ENCODE measurements at places on chromosomes 12 and 14.

GRCh38 chr14:69715725-69716477 is 51.0 kb upstream of the SRSF5 start:
- no peak for DNase-seq

DNA sequence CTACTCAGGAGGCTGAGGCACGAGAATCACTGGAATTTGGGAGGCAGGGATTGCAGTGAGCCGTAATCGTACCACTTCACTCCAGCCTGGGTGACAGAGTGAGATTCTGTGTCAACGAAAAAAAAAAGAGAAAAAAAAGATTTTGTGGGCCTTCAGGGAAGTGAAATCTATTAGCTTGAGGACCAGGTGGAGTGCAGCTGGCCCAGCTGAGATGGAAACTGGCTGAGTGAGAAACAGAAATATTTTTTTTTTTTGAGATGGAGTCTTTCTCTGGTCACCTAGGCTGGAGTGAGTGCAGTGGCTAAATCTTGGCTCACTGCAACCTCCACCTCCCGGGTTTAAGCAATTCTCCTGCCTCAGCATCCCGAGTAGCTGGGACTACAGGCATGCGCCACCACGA is 2.3 kb upstream of the CLEC4C start:
- DNase-seq = no peak

DNA sequence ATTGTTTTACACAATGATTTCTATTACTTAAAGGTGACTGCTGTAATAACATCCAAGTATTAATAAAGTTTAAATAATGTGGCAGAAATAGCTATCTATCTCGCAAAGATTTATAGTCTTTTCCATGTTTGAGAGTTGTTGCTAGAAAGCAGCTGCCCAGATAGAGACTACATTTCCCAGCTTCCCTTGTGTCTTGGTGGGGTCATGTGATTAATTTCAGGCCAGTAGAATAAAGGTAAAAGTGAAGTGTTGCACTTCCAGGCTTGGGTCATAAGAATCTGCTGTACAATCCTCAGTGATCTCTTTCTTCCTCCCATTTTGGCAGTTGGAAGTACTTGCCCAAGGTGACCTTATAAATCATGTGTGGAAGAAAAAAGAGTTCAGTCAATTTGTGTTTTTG is 449.7 kb upstream of the USP15 start:
- no peak for DNase-seq

- no peak for DNase-seq
Observed at GRCh38 chr12:93476555-93476954, 9.2 kb downstream of the MRPL42 start.

DNA sequence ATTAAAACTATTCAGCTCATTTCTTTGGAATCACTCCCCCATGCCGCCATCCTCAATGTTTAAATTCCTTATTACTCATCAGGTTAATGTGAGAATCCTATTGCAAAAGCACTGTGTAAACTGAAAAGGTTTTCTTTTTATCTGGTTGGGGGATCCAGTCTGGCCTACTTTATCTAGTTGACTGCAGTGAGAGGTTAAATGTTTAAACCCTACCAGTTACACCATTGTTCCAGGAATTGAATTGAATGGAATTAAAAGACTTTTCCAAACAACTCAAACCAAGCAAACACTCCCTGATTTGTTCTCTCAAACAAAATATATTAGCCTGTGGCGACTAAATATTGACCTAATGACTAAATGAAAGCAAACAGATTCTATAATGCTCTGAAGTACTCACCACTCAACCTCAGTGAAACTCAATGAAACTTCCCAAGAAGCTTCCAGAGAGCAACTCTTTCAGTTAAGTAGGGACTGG is 100.5 kb downstream of the VEZT start:
- DNase-seq = peak; percentile 34

DNA sequence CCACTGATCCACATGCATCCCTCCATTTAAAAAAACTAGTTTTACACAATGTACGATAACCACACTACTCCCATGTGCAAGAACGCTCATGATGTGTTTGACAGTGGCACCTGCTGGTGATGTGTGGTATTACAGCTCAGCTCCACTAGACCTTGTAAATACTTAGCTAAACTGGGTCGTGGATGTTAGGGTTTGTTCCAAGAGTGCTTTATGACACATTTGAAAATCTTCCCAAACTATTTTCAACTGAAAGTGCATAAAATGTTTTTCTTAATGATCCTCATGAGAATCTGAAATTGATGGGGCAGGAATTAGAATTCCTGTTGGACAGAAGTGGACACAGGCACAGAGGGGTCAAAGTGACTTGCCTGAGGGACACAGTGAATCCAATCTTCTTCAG is 99.2 kb downstream of the SCARB1 start:
- DNase-seq = no peak

GRCh38 chr12:91133871-91134270 is 22.6 kb upstream of the LUM start:
- DNase-seq = no peak

DNA sequence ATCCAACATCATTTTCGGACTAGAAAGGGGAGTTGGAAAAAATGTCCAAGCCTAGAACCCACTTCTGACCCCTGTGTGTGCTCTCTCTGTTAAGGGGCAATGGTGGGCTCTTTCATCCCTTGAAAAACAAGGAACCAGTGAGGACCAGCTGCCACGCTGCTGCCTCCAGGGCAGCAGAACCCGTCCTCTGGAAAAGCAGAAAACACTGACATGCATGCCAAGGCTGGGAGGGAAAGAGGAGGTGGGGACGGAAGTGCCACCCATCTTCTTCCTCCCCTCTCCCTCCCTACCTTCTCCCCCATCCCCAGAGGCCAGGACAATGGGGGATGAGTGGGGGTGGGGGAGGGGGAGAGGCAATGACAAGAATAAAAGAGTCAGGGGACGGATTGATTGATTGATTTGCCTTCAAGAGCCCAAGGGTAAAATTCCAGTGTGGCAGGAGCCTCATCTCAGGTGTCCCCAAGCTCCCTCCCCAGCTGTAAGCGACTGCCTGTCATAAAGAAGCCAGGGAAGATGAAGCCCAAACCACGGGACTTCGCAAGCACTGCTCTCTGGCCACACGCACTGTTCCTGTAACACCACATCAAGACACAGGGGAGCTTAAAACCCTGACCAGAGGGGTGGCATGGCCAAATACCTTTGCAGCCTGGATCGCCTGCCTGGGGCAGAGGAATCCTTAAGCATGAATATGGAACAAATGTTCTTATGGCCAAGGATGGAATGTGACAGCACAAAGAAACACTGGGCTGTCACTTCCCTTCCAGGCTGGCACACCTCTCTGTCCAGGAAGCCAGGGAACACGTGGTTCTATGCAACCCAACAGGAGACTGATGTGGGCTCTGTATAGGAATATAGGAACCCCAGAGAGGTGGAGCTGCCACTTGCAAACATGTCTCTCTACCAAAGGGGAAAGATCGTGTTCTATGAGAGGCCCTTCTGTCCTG is 38.9 kb upstream of the BDKRB2 start:
- no peak for DNase-seq

DNA sequence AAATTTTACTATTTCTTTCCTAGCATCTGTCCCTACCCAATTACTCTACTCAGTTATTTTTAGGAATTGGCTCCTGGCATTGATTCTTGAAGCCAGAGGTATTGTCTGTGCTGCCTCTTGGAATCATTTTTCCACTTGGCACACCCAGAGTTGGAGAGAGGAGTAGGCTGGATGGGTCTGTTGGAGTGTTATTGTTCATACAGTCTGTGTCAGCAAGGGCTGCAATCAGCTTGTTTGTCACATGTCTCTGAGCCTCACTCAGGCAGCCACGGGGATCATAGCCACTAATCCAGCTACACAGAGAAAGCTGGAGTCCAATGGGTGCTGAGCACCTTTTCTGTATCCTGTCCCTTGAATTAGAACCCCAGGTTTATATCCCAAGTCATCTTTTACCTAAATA is 176.0 kb upstream of the DYRK2 start:
- no peak for DNase-seq

DNA sequence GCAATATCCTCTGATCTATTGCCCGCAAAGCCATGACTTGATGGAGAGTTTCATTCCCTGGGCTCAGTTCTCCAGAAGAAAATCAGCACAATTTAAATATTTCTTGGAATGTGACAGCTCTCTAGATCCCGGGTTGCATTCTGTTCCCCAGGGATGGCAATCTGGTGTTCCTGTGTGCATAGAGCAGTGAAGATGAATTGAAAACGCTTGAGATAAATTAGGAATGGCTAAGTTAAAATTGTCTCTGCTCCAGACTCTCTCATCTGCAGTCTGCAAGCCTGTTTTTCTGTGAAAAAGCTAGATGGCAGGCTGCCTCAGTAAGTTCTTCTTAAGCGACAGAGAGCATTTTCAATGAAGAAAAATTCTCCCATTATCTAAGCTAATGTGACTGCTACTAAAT is 582.5 kb upstream of the MGAT4C start:
- no peak for DNase-seq

DNA sequence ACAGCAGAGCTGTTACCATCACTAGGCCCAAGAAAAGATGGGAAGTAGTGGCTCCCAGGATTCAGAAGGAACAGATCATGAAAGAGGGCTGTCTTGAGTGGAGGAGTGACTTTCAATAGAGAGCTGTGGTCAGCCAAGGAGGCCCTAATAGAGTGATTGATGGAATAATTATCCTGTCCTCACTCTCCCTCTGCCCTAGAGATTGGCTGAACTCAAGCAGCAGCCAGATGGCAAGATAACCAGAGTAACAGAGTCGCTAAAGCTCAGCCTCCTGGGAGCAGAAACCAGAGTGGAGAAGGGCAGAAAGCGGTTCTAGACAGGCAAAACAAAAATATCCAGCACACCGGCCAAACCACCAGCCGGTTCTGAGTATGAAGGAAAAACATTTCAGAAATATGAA is 23.1 kb downstream of the GMFB start:
- no peak for DNase-seq

GRCh38 chr12:56031987-56032386 is 9.7 kb upstream of the RPS26 start:
- DNase-seq = no peak

GRCh38 chr14:94001016-94001415 is 3.9 kb downstream of the CCDC197 start:
- no peak for DNase-seq

GRCh38 chr12:32502693-32503502 is 103.5 kb downstream of the FGD4 start:
- no peak for DNase-seq

GRCh38 chr14:93855737-93856136 is 67.5 kb upstream of the PRIMA1 start:
- no peak for DNase-seq

DNA sequence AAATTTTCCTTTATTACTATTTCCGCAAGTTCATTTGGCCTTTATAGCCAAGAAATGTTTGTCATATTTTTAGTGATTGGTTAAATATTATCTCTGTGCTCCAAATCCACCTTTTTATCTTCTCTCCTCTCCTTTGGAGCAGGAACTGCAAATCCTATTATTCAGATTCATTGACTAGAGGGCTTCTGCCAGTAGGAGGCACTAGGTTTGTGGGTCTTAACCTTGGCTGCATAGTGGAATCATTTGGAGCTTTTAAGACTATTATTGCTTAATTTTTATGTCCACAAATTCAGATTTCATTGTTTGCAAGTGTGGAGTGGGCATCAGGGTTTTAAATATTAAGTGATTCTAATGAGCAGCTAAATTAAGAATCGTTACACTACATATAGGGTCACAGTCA is 75.3 kb upstream of the SYT10 start:
- DNase-seq = no peak

GRCh38 chr12:74185360-74185759 is 352.3 kb upstream of the ATXN7L3B start:
- DNase-seq = no peak

DNA sequence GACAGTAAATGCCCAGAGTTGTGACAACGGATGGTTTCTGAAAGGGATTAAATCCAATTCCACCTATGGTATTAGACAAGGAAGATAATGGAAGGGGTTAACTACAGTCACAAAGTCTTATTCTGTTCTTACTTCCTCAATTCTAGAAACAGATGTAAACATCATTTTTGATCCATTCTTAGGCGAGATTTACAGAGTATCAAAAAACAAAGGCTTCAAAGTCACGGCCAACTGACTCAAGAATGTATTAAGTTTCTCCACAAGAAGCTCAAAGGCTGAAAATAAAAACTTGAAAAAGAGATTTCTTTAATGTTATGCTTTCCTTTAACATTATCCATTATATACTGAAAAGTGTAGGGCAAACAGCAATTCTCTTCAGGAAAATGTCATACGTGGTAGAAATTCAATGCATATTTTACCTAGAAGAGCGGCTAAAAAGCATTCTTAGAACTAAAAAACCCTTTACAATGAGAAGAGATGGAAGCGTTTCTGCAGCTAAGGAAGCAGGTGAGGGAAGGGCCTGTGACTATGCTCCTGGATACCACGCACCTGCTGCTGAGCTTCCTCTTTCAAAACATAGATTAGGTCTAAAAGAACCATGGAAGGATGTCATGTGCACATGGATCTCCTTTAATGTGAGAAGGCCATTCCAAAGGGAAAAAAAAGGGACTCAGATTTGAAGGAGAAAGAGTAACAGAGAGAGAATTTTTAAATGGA is 185.8 kb downstream of the STXBP6 start:
- DNase-seq = no peak

GRCh38 chr12:116583129-116583694 is 24.0 kb downstream of the MAP1LC3B2 start:
- DNase-seq = no peak

DNA sequence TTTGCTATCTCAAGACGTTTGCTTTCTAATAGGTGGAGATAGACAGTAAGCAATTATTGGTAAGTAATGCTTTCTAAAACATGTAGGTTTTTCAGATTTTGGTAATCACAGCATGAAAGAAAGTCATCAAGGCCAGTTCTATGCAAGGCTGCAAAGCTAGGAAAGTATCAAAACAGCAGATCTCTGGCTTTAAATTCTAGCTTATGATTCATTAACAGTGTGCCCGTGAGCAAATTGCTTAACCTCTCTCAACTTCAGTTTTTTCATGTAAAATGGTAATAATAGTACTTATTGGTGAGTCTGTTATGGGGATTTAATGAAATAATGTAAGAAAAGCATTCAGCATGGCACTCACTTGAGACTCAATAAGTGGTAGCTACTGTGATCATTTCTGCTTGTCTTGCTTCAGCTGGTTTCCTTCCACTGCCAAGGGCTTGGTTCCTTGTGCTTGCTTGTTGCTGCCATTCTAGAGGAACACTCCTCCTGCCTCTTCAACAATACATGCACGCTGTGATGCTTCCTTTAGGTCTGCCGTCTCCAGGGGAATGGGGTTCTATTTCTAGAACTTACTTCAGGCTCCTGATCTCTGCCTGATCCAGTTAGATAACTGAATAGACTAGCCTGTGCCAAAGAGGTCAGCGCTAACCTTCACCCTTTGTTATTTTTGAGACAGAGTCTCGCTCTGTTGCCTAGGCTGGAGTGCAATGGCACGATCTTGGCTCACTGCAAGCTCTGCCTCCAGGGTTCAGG is 88.4 kb downstream of the CAND1 start:
- DNase-seq = no peak

DNA sequence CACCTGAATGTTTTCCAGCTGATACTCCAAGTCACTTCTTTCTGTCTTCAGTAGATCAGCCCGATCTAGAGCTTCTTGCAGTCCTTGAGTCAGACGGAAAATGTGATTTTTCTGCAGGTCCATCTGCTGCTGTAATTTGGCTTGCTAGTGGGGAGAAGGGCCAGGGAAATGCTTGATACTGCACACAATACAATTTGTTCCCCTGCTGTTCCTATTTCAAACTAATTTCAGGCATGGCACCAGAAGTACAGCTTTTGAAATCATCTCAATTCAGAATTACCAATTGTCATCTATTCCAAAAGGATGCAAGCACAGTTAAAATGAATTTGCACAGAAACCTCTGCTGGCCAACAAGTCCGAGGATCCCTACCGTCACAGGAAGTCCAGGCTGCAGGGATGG is 53.4 kb downstream of the PRKAB1 start:
- no peak for DNase-seq

- DNase-seq = no peak
Observed at GRCh38 chr14:105165134-105165704, 3.4 kb downstream of the JAG2 start.

Data from HuH-7.5 (cell line).